SW 1271 (cell line): ENCODE measurements at places on chromosomes 12 and 14.

- DNase-seq: no peak
These were observed 157.7 kb upstream of the AVPR1A start for GRCh38 chr12:63308671-63309070.

DNA sequence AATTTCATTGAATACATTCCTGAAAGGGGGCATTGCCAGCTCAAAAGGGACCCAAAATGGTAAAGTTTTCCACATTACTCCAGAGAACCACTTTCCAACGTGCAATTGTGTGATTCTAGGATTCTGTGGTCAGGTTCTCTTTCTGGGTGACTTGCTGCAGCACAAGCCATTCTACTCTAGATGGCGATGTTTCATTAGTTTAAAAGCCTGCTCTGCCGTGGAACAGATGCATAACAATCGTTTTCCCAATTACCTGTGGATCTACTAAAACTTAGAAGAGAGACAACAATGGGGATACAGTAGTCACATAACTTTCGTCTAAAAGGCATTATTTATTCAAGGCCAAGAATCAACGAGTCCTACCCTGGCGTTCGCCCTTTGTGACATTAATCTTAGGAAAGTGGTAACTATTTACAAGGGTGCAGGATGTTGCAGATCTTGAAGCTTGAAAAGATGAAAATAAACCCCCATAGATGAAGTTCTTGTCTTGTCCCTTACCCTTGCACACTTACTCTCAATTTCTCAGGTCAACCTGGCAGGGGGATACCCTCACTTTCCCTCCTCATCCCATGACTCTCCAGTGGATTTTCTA is 400.9 kb downstream of the SNAPC1 start:
- DNase-seq: peak; percentile 34

GRCh38 chr14:98101323-98101722 is 1170.7 kb downstream of the BCL11B start:
- no peak for DNase-seq

DNA sequence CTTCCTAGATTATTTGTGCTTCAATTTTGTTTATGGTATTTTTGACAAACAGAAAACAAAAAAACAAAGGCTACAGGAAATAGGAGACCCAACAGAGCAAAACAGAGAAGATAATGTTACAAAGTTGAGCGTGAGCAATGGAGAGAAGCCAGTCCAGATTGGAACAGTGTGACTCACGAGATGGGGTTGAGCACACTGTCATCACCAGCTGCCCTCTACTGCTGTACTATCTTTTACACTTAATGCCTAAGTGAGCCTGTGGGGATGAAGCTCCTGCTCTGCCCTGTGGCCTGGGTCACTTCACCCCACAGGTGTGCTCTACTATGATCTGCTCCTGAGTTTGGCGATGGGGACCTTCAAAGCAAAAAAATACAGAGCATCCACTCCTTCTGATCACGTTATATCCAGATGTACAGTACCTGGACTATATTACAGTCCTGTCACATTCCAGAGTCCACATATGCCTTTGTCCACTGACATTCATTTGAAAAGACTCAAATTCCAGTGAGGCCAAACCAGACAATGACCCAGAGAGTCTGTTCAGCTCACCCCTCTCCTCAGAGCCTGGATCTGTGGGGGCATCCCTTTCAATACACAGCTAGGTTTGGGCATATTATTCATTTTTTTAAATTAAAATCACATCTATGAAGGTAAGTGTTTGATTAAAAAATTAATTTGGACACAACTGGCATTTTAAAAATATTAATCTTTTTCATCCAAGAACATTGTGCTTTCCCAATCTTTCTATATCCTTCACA is 4.4 kb downstream of the IPO8 start:
- DNase-seq: peak; percentile 82

GRCh38 chr12:131644481-131644880 is 66.4 kb upstream of the SFSWAP start:
- DNase-seq: no peak

DNA sequence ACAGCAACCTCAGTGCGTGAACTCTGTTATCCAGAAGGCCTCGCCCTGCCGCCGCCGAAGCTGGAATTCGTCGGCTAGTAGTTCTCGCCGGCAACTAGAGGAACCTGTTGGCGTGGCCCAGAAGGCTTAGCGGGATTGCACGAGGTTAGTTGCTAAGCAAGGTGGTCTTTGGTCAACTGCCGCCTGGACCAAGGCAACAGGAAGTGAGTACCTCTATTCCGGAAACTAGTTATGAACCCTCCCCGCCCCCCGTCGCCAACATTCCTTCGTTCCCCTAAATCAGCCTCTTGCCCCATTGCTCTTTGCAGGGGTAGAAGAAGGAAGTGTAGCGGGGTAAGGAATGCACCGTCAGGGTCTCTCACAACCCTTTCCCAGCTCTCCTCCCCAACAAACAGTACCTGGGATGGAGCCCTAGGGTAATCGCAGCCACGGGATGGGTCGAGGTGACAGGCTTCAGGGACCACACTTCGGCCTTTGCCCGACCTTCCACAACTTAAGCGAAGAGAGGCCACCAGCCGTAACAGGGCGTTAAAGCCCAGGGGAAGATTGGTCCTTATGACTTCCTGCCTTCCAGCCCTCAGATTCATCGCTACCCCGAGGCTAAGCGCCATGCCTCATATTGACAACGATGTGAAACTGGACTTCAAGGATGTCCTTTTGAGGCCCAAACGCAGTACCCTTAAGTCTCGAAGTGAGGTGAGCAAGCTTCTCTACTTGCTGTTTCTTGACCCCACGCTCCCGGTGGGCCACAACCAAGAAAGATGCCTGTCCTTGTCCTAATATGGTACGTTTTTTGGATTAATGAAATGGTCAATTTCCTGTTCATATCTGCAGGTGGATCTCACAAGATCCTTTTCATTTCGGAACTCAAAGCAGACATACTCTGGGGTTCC is at the start of gene GMPR2:
Gene GMPR2, plus strand, starts transcription at position 285 of the 893 bp plus-strand sequence. Its CDS starts 325 bp downstream, at position 610.
- no peak for DNase-seq

- no peak for DNase-seq
These were observed 1.1 kb upstream of the SPATS2 start for GRCh38 chr12:49366096-49366651.

DNA sequence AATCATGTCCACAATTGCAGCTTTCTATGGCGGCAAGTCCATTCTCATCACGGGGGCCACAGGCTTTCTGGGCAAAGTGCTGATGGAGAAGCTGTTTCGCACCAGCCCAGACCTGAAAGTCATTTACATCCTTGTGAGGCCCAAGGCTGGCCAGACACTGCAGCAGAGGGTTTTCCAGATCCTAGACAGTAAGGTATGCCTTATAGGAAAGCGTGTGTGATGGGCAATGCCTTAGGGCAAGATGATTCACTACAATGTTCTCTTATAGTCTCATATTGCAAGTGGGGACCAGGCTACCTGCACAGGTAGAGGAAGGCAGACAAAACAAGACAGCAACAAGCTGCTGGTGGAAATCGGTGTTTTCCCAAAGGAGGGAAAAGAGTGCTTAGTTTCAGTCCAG is 110.5 kb downstream of the ERGIC2 start:
- no peak for DNase-seq

DNA sequence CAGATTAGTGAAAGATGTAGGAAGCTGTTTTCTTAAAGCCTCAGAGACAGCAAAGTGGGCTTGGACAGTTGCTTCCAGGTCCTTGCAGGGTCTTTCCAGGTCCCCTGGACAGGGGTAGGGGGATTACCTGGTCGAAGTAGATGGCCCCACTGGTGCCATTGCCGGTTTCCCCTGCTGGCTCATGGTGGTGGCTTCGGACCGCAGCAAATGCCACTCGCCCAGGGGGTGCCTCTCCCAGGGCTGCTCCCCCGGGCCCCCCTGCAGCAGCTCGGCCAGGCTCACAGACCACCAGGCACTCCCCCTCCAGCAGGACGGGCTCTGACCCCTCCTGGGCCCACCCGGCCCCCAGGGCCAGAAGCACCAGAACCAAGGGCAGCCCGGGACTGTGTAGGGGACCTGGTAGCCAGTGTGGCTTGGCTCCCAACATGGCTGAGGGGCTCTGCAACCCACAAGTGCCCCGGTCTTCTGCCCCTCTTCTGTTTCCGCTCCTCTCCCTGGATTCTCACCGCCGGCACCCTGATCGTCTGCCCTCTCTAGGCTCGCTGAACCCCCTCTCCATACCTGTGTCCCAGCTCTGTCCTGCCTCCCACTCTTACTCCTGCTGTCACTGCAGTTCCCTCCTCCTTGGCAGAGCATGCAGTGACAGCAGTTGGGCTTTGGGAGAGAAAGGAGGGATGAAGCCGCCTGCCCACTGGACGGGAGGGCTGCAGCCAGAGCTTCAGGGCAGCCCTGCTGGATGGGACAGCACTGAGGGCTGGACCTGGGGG is 657 bp downstream of the CBLN3 start:
- no peak for DNase-seq

GRCh38 chr14:58637391-58638230 is at the start of gene DACT1:
TSS of gene DACT1 (plus strand) at chr14:58637962. CDS start at chr14:58638203, 241 bp downstream.
- peak; percentile 14 for DNase-seq

- DNase-seq: no peak
These were observed 33.2 kb downstream of the KLRG1 start for GRCh38 chr12:9022592-9022991.

- no peak for DNase-seq
These were observed 44.2 kb downstream of the IRF2BPL start for GRCh38 chr14:76984297-76984696.

- DNase-seq: no peak
These were observed 41.9 kb upstream of the RD3L start for GRCh38 chr14:103984196-103984595.

DNA sequence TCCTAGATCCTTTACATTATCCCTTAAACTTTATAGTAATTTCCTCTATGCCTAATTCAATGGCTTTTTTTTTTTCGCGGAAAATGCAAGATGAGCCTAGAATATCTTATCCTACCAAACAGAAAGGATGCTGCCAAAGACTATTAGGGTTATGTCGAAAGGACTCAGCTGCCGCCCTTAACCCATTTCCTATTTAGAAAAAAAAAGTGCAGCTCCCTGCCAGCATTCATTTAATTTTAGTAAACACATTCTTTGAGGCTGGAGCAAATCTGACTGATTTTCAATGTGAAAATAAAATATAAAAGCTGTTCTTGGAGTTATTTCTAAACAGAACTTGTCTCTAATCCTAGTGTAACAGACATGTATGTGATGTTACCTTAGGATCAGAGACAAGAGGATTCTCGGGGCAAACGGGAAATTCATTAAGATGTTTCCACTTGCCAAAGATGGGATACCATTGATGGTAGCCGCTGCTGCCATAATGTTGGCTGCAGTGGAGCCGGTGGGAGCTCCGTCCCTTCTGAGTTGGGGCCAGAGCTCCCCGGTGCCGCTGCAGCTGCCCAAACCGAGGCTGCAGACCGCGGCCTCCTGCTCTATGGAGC is 8.2 kb upstream of the A2M start:
- no peak for DNase-seq

DNA sequence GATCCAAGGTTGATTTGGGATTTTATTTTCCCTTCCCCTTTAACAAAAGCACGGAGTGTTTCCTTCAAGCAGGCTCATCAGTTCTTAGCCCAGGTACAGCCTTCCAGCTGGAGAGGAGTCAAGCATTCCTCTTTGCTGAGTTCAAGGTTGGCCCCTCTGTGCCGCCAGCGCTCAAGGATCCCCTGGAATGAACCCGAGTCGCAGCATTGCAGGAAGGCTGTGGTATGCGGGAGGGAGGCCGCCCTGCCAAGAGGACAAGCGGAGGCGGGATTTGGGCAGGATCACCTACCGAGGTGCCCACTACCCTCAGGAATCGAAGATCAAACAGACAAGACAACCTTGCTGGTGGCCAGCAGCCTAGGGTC is 53.9 kb upstream of the NCOR2 start:
- DNase-seq: no peak

- DNase-seq: no peak
These were observed 122.4 kb upstream of the KRR1 start for GRCh38 chr12:75633789-75634188.

DNA sequence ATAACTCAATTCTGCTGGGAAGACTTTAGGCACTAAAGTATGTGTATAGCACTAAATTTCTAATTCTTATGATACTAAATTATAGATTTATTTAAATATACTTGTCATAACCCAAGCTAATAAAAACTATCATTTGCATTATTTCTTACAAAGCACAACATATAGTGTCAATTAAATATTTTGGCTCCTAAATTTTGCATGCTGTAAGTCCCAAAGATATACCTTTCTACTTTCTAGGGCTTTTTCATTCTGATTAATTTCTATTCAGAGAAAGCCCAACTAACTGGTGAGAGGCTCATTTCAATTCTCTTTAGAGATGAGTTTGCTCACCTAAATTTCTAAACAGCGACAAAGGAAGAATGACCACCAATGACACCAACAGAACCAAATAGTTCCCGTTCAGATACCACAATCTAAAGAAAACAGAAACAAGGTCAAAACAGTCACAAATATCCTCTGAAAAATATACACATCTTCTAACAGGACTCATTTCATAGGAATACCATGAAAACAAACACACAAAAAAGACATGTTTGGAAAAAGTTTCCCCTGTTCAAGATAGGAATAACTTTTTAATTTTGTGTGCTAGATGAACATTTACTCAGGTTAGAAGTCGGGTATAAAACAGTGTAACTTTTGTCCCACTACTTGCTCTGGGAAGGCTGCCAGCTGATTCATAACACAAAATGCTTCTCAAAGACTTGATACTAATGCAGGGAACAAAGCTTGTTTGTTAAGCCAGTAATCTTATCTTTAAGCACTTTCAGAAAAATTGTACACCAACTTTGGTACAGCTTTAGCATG is 7.6 kb downstream of the SLC38A2 start:
- DNase-seq: peak; percentile 63

GRCh38 chr14:98593361-98593761 is 678.6 kb downstream of the BCL11B start:
- DNase-seq: no peak

GRCh38 chr12:51941011-51941581 is 10.4 kb upstream of the ACVR1B start:
- no peak for DNase-seq
